ENCODE measurements at places on chromosomes 4 and X. TPM values are rescaled to one million over a fixed set of nuclear protein-coding genes. Genes with fewer than 3 reads are reported as not detected.

SAGE1 gene
- 0.07 TPM for total RNA-seq

TTC29 gene
- not detected for total RNA-seq

GPC4 gene
- total RNA-seq: 0.05 TPM

MAGED2 gene
- total RNA-seq: 82.8 TPM

MSL3 gene
- 19.8 TPM for total RNA-seq

CLDN2 gene
- total RNA-seq: 8.3 TPM

SSX1 gene
- not detected for total RNA-seq

NEUROG2 gene
- not detected for total RNA-seq

TRIM75 gene
- total RNA-seq: not detected

Measured in A549 treated with GW870086 at 1 μM for 4 hours (cell line).